ENCODE measurements at places on chromosomes 6 and 20. TPM values are rescaled to one million over a fixed set of nuclear protein-coding genes. Genes with fewer than 3 reads are reported as not detected.

Gene KIF25
- 0.34 TPM for polyA plus RNA-seq

DNA sequence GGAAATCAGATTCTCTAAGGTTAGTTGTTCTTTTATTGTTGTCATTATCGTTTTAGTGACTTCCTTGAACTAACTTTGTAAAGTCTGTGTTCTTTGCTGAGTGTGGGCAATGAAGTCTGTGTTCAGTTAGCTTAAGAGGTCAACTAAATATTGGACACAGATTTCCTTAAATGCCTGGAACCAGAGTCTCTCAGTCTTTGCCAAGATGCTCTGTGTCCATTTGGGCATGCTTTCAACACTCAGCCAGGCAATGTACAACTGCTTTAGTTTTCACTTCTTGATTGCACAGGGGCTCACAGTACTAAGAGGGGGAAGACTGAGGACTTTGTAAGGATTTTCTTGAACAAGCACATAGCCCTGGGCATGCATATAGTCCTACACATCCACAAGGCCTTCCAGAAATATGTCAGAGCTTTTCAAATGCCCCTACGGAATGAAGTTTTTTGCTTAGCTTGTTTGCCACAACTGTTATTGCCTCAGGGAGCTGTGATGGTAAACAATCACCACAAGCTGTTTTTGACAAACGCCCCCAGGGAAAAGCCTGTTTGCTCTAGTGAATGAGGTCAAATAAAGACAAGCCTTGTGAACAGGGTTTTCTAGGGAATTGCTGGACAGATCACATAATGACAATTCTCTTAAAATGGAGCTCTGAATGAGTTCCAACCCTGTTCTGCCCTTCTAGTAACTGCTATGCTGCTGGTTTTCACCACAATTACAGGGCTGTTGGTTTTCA lies 82.5 kb downstream of the B3GAT2 start:
- no peak for DNase-seq

DNA sequence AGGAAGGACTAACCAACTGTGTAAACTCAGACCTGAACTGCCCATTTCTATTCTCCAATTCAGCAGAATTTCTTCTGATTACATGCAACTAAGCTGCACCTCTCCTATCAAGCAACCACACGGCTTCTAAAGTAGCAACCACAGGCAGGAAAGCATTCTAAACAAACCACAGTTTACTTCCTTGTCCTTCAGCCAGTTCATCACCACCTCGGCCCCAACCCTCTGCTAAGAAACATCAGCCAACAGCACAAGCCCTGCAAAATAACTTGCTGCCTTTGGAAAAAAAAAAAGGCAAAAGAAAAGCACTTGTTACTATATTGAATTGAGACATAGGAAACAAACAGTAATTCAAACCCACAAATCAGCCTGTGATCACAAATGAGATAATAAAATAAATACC lies 140.3 kb downstream of the NFATC2 start:
- no peak for DNase-seq

DNA sequence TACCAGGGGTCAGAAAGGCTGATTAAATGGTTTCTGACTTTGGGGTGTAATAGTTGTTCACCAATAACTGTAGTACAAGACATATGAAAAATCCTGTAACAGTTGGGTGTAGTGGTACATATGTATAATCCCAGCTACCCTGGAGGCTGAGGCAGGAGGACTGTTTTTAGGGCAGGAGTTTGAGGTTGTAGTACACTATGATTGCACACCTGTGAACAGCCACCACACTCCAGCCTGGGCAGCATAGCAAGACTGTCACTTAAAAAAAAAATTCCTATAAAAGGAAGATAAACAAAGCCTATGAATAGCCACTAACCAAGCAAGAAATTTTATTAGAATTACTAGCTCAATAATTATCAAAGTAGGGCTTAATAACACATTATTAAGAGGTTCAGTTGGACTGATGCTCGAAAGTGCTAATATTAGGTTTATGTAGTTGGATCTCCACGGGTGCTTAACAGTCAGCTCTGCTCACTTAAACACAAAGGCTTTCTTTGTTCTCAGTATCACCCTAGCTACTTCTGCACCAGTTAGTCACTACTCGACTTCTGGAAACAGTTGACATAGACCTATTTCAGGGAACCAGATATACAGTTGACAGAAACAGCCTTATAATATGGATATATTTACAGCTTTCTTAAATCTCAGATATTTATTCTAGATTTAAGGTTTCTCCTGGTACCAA lies 113.0 kb downstream of the MTFR2 start:
- no peak for DNase-seq

Measured in left renal cortex interstitium (tissue), 4 donors.